ENCODE measurements at places on chromosomes 12 and 14.

- DNase-seq = no peak
Observed at GRCh38 chr12:93707836-93708235, 30.7 kb downstream of the CRADD start.

GRCh38 chr12:93229494-93230325 lies 148.0 kb upstream of the NUDT4 start:
- DNase-seq = no peak

DNA sequence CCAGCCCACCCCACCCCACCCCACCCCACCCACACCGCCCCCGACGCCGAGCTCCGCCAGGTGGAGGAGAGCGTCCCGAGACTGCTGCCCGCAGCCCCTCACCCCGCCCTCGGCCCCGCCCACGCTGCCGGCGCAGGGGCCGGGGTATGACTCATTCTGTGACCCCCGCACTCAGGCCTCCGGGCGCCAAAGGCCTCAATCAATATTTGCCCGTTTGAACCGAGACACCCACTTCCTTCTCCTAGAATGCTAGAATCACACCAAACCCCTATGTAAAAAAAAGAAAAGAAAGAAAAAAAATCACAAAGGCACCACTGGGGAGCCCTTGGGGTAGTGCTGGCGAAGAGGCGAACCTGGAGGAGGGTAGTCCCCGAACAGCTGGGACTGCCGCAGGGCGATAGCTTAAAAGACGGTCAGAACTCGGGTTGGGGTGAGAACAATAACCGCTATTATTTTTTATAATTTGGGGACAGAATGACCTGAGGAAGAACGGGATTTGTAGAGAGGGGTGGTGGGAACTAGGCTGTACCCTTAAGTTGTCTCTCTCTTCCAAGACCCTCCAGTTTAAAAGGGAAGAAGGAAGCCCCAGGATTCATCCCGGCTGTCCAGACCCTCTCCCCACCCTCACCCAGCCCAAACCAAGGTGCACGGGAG lies 894 bp downstream of the KRT8 start:
- peak; percentile 49 for DNase-seq

DNA sequence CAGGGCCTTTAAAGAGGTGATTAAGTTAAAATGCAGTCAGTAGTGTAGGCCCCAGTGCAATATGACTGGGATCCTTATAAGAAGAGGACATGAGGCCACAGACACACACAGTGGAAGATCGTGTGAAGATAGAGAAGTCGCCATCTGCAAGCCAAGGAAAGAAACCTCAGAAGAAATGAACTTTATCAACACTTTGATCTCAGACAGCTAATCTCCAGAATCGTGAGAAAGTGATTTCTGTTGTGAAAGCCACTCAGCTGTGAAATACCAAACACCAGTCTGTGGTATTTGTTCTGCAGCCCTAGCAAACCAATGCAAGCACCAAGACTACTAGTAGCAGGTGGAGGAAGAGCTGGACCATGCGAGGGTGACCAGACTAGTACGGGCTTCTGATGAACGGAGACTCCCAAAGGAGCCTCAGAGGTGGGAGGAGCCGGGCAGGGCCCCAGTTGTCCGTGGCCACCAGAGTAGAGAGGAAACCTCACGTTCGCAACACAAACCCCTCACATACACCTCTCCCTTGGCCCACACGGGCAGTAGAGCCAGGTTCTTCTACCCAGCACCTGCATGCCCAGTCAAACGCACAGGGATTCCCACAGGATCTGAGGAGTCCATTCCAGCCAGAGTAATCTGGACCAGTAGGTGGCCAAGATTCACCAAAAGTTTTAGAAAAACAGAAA lies 243.0 kb downstream of the TTC8 start:
- DNase-seq = no peak

DNA sequence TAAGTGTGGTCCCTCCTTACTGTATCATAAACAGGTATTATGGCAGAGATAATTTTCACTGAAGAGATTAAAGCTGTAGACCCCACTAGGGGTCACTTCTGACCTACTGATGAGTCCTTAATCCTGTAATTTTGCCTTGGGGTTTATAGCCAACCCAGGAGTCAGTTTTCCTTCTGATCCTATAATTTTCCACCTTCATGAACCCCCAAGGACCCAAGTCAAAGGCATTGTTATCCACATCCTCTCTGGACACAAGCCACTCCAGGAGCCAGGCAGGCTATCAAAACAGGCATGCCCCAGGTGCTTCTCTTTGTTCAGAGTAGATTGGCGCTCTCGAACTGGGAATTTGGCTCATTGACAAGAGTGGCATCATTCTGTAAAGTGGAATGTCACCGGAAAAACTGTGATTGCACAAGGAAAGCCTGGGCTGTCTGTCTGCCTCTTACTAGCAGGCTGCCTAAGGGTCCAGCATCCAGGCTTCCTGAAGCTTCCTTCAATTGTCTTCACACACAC lies 1523.2 kb upstream of the FLRT2 start:
- peak; percentile 89 for DNase-seq

DNA sequence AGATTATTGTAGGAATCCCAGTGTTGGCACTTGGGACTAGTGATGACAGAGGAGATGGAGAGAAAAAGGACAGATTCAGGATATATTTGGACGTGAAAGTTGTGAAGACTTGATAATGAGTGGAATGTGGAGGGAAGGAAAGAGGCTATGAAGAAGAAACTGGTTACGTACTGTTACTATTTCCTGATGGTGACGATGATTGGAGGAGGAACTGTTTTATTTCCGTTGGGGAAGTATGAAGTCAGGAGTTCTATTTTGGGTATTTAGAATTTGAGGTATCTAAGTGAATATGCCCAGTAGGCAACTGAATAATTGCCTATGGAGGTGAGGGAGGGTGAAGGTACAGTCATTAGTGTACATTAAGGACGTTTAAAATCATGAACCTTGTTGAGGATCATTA lies 207.2 kb downstream of the TMTC2 start:
- no peak for DNase-seq

DNA sequence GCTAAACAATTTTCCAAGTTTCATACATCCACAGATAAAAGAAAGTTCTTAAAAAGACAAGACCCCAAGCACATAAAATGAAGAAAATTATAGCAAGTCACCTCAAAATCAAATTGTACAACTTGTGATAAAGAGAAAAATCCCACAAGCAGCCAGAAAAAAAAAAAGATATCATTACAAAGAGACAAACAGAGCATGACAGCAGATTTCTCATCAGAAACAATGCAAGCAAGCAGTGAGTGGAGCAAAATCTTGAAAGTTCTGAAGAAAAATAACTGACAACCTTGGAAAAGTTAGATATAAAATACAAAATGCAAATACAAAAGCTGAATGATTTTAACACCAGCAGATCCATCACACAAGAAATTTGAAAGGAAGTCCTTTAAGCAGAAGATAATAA lies 194.5 kb upstream of the SOX5 start:
- no peak for DNase-seq

- DNase-seq = no peak
Observed at GRCh38 chr14:69066396-69067171, 86.3 kb downstream of the DCAF5 start.

DNA sequence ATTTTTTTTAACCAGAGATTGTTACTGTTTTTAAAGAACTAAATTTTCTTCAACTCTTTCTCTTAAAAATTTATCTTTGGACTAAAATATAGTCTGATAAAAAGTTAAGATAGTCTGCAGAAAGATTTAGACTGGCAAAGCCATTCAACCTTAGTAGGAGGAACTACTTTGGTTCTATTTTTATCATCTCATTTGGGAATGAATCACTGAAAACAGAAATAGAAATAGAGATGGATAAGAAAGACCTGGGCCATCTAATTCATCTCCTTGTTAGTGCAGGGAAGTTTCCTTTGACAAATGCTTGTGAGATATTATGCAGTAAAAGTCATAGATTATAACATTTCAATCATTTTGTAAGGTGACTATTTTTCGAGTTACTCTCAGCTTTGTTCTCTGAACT lies 263.2 kb upstream of the NPAS3 start:
- DNase-seq = no peak
